ENCODE measurements at places on chromosomes 3 and 15.

DNA sequence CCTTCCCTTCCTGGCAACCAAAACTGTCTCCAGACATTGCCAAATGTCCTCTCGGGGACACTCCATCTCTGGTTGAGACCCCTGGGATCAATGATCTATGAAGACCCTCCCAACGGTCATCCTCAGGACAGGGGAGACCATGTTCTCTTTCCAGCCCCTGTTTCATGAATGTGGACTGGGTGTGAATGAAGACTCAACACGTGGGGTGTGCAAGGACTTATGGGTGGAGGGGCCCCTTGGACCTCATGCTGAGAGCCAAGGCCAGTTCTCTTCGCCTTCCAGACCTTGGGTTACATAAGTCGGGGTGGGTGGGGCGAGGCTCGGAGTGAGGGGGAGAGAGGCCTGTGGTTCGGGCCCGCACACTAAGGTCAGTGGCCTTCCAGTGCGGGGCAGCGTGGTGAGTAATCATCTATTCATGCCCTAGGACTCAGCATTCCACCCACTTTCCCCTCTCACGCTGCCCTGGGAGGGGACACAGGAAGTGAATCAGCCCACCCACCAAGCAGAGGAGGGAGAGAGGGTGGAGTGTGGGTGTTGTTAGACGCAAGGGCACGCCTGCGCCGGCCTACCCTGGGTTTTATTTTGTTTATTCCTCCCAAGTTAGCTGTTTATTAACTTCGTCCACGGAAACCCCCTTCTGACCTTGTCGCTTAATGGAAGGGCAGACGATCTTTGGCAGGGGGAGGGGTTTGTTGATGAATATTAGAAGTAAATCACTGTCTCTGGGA, 6.7 kb downstream of the PAQR5 start:
- DNase-seq = no peak

GRCh38 chr3:172591876-172592771, 68.9 kb upstream of the TNFSF10 start:
- DNase-seq = peak; percentile 84

DNA sequence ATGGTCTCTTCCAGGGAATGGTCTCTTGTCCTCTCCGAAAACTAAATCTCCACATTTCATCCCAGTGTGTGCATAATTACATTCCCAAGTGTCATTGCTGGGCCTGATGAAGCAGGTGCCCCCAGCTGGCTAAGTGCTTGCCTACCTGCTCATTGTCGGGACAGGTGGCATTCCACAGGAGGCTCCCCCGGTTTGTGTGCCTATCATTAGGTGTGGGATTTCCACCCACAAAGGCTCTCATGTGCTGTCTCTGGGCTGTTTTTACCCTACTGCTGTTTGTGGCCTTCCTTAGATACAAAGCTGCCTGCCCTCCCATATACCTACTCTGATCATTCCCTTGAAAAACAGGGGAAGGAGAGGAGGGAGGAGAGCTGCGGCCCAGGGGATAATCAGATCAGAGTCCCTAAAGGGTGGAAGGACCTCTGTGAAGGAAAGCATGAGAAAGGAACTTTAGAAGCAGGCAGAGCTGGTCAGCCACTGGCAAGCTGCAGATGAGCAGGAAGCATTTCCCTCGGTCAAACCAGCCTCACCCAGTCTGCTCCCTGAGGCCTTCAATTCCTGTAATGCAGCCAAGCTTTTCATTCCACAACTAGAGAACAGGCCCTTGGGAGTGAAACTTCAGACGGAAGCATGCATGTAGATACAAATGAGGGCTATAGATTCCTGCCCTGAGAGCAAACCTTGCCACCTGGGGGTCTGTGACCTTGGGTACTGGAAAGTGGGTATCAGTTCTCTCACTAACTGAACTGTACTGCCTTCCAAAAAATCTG, 60.7 kb upstream of the HEG1 start:
- DNase-seq = no peak

DNA sequence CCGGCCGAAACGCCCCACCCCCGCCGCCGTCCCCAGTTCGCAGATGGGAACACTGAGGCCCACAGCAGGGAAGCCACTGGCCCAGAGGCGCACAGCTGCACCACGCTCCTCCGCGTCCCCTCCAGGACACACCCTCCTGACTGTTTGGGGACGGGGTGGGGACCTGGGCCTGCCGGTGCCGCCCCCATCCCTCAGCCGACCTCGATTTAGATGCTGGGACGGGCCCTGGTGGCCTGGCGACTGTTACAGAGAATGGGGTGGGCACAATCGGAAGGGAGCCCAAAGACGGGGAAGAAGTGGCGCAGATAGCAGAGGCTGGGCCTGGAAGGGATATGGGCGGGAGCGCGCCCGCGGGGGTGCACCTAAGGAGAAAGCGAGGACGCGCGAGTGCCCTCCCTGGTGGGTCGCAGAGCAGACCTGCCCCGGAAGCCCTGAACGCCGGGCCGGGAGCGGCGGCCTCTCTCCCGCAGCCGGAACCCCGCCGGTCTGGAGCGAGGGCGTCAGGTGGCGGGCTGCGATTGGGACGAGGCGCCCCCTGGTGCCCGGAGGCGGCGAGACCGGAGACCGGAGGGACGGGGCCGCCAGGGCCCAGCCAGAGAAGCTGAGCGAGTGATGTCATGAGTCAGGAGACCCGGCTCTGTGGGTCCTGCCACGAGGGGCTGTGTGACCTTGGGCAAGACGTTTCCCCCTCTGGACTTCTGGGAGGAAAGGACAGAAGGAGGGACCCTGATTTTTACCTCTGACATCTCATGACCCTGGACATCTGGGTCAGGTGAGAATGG, 78.4 kb downstream of the IQSEC1 start:
- DNase-seq = peak; percentile 76

GRCh38 chr3:190092250-190092649, 28.4 kb downstream of the P3H2 start:
- no peak for DNase-seq
